ENCODE measurements at places on chromosomes 16 and 17.

- no peak for DNase-seq
Observed at GRCh38 chr17:64103391-64104364, 26.3 kb downstream of the ERN1 start.

- peak; percentile 45 for DNase-seq
Observed at GRCh38 chr17:1109606-1110540, 69.9 kb downstream of the ABR start.

GRCh38 chr17:27607521-27608091 is 23.4 kb upstream of the LGALS9 start:
- DNase-seq = no peak

DNA sequence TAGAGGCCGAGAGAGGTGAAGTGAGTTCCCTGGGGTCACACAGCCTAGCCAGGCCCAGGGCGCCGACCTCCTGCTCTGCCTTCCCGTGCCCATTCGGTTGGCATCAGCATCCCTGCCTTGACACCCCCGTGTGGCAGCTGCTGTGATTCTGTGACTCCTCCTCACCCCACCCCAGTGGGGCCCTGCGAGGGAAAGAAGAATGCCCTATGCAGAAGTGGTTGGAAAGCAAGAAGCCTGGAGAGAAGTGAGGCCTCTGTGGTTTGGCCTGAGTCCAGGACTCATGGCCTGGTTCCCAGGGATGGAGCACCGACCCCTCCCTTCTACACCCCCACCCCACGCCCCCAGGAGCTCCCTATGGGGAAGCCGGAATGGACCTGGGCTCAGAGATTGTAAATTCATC is 296.2 kb downstream of the SEC14L1 start:
- no peak for DNase-seq

DNA sequence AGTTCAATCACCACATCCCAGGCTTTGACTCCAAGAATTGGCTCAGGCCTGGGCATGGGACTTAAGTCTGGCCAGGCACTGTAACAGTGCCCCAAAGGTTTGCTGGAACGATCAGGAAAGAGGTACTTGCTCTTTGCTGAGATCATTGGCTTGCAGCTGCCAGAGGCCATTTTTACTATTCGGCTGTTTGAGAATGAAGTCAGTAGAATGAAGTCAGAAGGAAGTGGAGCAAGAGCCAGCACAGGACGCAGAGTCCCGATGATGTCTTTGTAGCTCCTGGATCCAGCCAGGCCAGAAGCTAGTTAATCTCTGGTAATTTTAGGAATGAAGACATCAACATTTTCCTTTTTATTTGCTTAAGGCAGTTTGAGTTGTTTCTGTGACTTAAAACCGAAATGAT is 195.5 kb downstream of the RAB11FIP4 start:
- DNase-seq = no peak

DNA sequence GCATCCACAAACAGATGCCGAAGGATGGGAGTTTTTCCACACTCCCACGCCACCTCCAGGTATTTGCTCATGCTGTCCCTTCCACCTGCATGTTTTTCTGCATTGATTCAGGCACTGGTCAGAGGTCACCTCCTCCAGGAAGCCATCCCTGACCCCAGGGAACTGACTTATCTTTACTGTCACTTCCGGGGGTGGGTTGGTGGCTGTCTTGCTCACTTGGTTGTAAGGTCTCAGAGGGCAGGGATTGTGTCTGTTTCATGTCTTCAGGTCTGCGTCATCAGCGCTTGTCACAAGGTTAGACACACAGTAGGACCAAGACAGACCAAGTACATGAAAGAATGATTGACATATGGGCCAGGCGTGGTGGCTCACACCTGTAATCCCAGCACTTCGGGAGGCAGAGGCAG is 1.9 kb upstream of the IL4R start:
- no peak for DNase-seq

DNA sequence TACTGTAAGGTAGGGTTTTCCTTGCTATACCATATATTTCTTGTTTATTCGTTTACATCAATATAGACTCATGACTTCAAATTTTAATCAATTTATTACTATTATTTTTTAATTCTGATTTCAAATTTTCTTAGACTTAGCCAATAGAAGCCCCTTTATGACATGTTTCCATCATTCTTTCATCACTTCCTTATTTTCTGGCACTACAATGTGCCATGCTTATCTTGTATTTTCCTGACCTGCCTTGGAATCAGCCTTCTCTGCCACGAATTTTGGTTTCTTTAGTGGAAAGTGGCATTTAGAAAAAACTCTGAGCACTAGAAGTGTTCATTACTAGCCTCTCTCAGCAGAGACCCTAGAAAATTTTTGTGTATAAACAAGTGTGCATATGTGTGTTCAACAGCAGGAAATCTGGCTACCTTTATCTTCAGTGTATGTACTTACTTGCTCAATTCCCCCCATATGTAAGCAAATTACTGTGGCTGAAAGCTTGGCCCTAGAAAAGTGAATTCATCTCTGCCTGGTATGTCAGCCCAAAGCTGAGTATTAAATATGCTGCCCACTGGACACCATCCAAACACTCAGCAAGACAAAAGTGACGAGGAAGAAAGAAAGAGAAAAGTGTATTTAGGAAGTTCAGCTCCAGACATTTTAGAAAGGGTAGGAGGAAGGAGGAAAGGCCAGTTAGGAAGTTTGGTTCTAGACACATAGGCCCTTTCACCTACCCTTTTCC is 4.0 kb downstream of the STXBP4 start:
- no peak for DNase-seq

GRCh38 chr16:89156740-89157645 is 14.6 kb upstream of the CDH15 start:
- no peak for DNase-seq

DNA sequence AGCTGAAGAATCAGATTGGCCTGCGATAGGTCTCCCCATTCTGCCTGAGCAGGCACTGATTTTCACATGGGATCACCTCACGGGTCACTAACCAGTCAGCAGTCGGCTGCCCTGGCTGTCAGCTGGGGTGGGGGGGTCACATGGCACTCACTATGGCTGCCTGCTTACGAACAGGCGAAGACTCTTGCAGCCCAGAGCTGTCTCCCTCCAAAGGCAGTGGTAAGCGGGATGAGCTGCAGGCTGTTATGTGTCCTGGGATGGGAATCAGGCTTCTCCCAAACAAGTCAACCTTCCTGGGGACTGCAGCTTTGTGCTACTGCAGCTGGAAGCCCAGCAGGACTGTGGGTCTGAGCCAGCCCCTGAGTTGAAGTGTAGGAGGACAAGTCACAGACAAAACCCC is 29.0 kb upstream of the ADORA2B start:
- no peak for DNase-seq

DNA sequence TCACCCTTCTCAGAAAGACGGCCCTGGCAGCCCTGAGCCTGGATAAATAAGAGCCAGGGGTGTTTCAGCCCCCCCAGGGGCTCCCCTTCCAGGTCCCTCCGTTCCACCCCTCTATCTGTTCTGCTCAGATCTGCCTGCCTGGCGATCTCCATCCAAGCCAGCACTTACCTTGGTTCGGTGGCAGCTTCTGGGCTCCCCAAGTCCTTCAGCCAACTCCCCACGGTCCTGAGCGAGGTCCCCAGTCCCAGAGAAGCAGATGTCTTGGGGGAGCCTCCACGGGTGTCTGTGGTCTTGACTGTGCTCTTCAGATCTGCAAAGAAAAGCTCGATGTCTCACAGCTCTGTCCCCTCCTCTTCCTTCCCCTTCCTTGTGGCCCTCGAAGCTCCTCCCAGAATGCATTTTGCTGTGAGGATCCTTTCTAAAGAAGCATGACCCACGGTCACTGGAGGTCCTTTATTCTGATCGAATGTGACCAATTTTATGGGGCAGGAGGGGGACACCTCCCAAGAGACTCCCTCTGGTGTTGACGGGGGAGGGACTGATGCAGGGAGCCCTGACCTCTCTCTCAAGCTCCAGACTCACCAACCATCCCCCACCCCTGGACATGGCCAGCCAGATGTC is at the start of gene PIK3R6:
Gene PIK3R6, minus strand, starts transcription at position 314 of the 621 bp plus-strand sequence. CDS start 17,880 bp downstream, outside the sequence.
- no peak for DNase-seq

Data from stimulated activated CD4-positive, alpha-beta T cell treated with anti-CD3 and anti-CD28 coated beads, Interleukin-2, amount 100 ng/mL, for 48 hours (primary cell).